ENCODE measurements at places on chromosomes 2 and 18.

DNA sequence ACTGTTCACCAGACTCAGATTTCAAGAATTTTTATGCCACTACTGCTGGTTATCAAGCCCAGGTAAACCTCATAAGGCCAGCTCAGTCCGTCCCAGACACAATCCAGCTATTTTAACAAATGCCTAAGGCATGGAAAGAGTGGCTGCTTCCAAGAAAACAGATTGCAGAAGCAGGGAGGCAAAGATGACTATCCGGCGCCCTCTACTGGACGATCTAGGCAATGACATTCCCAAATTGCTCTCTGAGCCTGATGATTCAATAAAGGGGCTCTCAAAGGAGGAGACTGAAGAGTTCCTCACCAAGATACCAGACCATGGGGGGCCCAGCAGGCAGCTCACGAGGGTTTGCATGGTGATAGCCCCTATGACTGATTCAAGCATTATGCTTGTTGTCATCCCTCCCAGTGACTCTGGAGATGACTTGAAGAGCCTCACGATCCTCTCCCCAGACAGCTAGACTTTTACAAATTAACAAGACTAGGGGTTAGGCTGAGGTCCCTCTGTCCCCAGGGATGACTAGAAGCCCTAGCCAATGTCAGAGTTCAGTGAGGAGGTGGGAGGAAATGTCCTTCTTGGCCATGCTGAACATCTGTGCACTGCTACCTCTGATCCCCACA is 25.0 kb downstream of the SERPINB8 start:
- peak; percentile 47 for DNase-seq

GRCh38 chr2:7824211-7824610 is 857.6 kb upstream of the ID2 start:
- no peak for DNase-seq

- DNase-seq: no peak
These were observed 44.9 kb upstream of the ITPRID2 start for GRCh38 chr2:181846399-181847197.

GRCh38 chr2:180656455-180656847 is 324.0 kb upstream of the UBE2E3 start:
- DNase-seq: no peak

DNA sequence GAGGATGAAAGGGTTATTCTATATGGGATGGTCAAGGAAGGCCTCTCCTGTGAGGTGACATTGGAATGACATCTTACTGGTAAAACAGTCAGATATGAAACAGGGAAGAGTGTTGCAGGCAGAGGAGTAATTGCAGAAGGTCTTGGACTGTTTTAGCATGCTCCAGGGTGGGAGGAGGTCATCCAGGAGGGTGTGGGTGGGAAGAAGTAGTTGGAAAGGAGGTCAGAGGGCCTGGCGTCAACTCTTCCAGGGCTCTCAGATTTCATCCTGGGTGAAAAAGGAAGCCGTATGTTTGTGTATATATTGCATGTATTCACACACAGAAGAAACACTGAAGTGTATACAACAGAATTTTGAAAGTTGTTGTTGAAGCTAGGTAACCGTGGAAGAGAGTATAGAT is 48.2 kb downstream of the ATP9B start:
- DNase-seq: no peak

DNA sequence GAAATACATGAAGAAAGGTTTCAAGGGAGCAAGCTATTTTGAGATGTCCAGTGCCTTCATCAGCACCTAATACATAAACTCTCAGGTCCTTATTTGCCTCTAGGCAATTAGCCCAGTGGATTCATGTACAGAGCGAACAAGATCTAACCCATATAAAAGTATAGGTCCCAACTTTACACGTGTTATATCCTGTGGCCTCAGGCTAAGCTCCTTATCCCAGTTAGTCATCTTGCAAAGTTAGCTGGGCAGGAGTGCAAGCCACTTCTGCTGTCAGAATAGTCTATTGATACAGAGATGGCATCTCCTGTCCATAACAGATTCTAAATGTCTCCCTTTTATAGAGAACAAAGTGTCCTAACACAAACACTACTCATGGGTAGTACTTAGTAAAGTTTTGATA is 203.9 kb upstream of the PIK3C3 start:
- no peak for DNase-seq

DNA sequence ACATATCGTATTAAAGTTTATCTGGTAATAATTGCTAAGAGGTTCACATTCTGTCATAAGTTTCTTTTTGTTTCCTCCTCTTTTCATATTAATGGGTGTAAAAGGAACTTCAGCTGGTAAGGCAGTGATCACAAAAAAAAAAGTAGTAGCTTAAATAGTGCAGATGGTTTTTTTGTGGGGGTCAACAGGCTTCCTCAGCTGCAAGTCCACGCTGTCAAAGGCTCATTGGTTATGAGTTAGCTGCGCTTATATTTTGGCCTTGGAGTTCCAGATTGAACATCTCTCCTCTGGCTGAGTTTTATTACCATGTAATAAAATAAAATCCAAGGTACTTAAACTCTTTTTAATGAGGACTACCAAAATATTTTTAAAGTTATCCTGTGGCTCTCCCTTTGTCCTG is 277.0 kb upstream of the ZEB2 start:
- DNase-seq: no peak

DNA sequence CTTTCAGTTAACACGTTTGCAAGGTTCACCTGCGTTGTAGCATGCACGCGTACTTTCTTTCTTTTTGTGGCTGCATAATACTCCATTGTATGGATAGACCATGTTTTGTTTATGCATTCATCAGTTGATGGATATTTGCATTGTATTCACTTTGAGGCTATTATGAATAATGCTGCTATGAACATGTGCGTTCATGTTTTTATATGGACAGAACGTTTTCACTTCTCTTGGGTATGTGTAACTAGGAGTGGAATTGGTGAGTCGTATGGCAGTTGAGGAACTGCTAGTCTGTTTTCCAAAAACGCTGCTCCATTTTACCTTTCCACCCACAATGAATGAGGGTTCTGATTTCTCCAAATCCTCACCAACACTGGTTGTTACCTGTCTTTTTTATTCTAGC is 244.3 kb downstream of the GLI2 start:
- no peak for DNase-seq

DNA sequence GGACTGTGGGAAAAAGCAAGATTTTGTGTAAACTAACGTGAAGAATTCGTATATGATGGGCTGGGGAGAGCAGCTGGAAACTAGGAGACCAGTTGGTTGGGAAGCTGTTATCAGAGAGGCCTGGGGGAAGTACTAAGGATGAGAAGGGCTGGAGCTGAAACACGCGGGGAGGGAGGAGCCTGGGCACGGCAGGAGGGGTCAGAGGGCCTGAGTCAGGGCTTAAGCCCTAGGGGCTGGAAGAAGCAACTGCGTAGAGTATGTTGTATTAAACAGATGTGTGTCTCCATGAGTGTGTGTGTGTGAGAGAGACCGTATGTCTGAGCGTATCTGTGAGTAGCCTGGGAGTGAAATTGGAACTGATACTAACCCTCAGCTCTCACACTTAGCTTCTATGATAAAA is 8.4 kb downstream of the POMC start:
- peak; percentile 59 for DNase-seq

- peak; percentile 54 for DNase-seq
These were observed 262.0 kb downstream of the AFF3 start for GRCh38 chr2:99880148-99880963.

- no peak for DNase-seq
These were observed 58.4 kb downstream of the WDSUB1 start for GRCh38 chr2:159228081-159228581.

DNA sequence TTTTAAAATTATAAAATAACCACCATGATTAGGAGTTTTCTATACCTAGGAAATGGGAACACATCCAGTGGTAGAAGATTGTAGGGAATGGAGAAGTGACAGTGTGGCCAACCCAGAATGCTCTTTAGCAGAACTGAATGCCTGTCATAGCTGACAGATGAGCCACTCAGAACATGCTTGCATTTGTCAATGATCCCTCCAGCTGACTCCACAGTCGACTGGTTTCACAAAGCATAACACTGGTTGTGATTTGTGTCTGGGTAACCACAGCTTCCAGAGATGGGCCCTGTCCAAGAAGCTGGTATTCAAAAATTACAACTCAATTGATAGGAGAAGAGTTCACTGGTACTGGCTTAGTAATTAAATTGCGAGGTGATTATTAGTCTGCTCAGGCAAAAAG is 9.0 kb upstream of the CTIF start:
- no peak for DNase-seq

DNA sequence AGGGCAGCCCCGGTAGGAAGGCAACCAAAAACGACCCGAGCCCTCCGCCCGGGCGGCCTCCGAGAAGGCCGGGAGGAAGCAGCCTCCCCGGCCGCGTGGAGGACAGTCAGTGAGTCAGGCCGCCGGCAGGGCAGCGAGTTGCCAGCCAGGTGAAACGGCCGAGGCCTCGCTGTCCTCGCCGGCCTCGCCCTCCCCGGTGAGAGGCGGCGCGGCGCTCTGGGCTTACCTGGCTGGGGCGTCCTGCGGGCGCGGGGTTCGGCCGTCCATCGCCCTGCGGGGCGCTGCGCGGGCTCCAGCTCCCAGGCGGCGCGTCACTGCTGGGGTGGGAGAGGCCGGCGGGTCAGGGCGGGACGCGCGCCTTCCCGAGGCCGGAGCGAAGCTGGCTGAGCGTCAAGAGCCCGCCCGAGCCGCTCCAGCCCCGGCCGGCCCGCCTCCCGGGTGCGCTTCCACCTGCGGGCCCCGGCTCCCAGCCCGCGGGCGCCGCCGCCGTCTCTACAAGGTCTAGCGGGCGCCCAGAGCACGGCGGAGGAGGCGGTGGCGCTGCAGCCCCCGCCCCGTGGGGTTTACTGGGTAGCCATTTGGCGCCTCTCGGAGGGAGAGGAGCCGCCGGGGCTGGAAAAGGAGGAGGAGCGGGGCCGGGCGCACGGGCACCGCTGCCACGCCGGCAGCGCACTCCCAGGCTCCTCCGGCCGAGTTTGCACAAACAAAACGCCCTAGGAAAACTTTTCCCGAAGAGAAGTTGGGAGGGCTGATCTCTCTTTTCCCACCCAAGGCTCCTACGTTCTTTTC is 499 bp downstream of the COBLL1 start:
- DNase-seq: peak; percentile 62

GRCh38 chr2:73856214-73856613 is 27.5 kb downstream of the STAMBP start:
- no peak for DNase-seq

GRCh38 chr2:198488964-198489363 is 684.6 kb downstream of the PLCL1 start:
- DNase-seq: no peak

GRCh38 chr2:27854229-27854862 is 35.8 kb downstream of the RBKS start:
- DNase-seq: no peak

DNA sequence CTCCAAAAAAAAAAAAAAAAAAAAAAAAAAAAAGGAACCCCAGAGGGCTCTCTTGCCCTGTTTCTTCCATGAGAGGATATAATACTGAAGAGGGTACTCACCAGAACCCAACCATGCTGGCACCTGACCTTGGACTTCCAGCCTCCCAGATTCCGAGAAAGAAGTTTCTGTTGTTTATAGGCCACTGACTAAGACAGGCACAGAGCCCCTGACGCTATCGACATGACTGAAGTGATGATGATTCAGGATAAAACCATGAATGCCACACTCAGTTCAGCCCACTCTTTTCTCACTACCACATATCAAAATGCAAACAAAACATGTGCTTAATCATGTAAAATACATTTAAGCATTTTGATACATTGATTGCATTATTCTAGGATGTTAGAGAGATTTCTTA is 66.1 kb upstream of the CDCA7 start:
- DNase-seq: no peak

- DNase-seq: no peak
These were observed 136.5 kb downstream of the COPS8 start for GRCh38 chr2:237222178-237222577.

DNA sequence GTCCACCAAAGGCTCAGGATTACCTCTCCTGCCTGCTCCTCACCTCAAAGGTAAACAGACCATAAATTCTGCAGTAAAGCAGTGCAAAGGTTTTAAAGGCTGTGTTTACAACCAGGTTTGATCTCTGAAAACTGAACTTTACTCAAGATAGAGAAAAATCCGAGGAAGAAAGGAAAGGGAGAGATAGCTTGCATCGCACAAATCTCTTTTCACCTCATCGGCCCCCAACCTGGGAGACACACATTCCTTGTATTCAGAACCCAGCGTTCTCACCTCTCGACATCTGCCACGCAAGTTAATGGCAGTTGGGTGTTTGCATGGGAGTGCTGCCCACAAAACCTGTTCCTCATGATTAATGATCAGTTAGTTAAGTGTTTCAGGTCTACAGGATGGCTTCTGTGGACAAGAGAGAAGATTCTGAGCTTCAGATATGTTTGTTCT is 72.6 kb downstream of the GATA6 start:
- DNase-seq: no peak

DNA sequence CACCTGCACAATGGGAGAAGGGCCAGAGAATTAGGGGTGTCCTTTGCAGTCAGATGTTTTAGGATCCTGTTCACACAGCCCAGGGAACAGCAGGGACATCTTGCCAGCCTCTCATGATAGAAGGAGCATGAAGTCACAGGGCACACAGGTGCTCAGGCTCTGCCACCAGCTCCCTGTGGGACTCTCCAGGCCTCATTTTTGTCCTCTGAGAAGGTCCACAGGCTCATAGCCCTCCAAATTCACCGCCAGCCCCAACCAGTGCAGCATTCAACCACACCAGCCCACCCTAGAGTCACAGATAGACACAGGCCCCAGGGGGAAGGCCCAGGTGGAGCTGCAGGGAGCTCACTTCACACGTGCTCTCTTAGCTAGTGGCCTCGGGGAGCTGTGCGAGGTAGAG is 391.7 kb downstream of the TNS1 start:
- no peak for DNase-seq

GRCh38 chr2:64493788-64494187 is 30.3 kb upstream of the AFTPH start:
- DNase-seq: no peak

DNA sequence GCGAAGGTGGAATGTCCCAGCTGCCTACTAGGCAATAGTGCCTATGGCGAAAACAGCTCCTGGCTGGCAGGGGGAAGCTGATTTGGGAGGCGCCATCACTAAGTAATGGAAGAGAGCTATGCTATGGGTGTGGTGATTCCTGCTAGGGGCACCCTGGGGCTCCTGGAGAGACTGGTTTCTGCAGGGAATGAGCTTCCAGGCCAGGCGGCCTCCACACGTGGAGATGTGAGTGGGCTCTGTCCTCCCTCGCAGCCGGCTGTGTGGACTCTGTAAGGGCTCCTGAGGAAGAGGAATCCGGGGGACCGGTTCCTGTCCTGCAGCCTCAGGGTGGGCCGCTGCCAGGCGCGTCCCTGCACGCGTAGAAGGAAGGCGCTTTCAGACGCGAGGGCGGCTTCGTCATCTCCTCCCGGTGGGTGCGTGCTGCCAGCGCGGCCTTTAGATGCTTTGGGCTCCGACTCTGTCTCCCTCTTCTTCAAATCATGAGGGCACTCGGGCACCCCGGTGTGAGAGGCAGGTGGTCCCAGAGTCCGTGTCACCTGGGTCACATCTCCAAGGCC is 55.5 kb upstream of the ANKRD62 start:
- DNase-seq: peak; percentile 41

DNA sequence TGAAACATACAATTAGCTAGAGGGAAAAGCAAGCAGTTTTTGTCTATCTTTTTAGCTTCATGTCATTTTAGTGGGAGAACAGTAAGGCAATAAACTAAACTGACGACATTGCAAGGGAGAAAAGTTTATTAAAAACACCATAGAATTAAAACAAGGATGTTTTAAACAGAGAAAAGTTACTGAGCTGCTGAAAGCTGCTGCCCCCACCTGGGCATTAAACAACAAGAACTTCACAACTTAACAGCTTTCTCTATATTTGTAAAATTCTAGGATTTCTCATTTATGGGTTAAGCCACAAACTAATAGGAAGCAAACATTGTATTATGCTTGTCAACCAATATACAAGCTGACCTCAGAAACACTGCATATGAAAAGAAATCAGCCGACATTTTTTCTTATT is 289.2 kb downstream of the ERBB4 start:
- no peak for DNase-seq
